Caki2 (cell line): ENCODE measurements at places on chromosomes 3 and 15.

GRCh38 chr3:41267975-41268640 is 68.8 kb downstream of the CTNNB1 start:
- peak; percentile 83 for DNase-seq

DNA sequence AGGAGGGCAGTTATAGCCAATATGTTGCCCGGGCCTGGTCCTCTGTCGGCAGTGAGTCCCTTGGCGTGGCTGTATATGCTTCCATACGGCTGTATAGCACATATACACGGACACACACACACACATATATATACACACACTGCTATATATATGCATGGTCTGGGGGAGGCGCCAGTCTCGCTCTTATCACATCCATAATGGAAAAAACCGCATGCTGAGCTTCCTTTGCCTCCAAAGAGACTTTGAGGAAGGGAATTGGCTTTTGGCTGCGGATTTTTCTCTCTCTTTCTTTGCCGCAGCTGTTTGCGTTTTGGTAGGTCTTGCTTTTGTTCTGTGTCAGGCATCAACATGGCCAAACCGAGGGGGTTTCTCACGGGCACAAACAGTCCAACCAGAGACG is 11.3 kb upstream of the TMEM115 start:
- DNase-seq, result no peak

DNA sequence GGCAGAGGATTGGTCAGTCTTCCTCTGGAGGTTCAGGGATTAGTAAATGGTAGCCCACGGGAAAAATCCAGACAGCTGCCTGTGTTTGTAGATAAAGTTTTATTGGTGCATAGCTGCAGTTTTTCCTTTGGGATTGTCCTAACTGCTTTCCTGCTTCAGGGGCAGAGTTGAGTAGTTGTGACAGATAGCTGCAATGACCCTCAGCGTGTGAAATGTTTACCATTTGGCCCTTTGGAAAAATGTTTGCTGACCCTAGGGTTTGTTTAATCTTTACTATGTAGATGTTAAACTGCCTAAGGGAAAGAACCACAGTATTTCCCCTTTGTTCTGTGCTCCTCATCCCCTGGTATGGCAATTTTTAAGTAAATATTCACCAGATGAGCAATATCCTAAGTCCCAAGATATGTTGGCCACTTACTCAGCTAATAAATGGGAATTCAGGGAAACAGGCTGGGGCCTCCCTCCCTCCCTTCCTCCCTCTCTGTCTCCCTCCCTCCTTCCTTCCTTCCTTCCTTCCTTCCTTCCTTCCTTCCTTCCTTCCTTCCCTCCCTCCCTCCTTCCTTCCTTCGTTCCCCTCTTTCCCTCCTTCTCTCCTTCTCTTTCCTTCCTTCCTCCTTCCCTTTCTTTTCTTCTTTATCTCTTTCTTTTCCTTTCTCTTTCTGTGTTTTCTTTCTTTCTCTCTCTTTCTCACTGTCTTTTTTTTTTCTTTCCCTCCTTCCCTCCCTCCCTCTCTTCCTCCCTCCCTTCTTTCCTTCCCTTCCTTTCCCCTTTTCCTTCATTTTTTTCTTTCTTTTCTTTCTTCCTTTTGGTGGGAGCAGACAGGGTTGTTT is 234.6 kb upstream of the BHLHE40 start:
- DNase-seq, result peak; percentile 84

- peak; percentile 84 for DNase-seq
Observed at GRCh38 chr3:12288182-12289129, at the start of gene PPARG. TSS of gene PPARG (plus strand) at chr3:12289070. CDS start at chr3:12379712, 90,642 bp downstream.

- DNase-seq, result no peak
Observed at GRCh38 chr3:76646921-76647562, 392.9 kb upstream of the ROBO2 start.

DNA sequence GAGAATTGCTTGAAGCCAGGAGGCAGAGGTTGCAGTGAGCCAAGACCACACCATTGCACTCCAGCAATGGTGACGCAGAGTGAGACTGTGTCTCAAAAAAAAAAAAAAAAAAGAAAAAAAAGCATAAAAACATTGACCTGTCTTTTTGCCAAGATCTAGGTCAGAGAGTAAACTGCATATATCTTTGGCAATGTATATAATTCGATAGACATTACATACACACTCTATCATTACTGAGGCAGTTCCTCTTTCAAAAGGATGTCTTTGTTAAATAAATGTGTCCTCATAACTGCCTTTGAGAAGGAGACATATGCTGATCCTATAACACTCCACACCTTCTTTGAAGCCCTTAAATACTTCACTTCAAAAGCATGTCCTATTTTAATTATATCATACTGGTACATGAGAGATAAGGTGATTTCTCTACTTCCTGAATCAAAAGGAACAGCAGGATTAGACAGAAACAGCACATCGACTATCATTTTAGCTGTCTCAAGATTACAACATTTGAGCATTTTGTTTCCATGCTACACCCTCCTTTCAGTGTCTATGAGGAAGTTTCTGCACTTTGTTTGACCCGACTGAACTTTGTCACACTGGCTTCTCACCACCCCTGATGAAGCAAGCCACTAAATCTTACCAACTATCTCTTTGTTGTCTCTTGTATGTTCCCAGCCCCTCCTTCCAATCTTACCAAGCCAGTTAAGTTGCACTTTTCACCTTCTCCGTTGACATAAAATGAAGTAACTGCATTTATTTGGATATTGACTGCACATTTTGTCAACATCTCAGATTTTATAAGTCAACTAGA is 335.8 kb downstream of the MECOM start:
- no peak for DNase-seq

DNA sequence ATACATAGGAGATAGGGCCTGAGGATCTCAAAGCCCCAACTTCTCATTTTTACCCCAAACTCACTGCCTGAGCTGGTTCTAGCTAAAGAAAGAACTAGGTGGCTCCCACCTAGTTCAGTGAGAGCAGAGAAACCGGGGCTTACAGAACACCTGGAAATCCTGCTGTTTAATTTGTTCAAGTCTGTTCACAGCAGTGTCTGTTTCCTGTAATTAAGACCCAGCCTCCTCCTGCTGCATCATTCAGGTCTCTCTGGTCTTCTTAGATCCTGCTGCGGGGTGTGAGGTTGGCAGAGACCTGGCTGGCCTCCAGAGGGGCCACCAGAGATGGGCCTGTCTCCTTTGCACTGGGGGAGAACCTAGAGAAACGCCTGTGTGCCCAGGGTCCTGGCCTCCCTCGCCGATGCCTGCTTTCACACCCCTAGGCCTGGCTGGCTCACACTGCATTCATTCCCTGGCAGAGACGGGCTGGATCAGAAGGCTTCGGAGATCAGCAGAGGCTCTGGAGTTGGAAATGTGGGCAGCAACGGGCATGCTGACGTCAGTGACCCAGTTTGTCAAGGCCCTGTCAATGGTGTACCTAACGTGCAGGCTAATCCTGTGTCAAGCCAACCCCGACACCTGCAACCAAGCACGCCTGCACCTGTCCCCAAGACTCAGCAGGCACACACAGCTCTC is 4.9 kb upstream of the CHRNA3 start:
- no peak for DNase-seq

DNA sequence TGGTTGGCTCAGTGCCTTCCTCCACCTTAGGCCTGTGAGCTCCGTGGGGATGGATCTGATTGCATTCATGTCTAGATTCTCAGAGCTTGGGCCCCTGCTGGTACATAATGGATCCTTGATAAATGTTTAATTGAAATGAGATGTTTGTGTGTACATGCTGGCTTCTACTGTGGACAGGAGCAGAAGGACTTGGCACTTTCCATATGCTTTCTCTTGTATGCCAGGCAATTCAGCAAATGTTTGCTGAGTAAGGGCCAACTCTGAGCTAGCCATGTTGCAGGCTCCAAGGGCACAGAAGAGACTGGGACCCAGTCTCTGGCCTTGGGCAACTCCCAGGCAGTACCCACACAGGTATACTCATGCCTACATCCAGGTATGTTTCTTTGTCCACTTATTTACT is 67.0 kb downstream of the RAB11A start:
- DNase-seq, result no peak

DNA sequence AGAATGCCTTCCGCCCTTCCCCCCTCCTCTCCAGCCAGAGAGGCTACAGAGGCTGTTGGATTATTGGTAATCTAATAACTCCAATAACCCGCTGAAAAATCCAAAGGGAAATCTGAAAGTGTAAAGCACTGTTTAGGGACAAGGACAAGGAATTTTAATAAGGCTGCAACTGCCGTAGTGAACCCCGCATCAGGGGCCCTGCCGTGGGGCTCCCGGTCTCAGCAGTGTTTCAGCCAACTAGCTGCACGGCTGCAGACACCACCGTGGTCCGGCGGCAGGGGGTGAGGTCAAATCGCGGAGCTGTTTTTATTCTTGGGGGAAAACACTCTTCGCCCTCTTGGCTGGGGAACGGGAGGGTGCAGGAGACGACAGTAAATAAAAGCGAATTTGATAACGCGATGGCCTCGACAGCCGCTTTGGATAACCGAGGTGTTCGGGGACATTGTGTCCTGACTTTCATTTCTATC is 6.1 kb downstream of the BCL6 start:
- DNase-seq, result no peak

GRCh38 chr3:69088063-69088462 is 3.3 kb downstream of the ARL6IP5 start:
- peak; percentile 43 for DNase-seq

DNA sequence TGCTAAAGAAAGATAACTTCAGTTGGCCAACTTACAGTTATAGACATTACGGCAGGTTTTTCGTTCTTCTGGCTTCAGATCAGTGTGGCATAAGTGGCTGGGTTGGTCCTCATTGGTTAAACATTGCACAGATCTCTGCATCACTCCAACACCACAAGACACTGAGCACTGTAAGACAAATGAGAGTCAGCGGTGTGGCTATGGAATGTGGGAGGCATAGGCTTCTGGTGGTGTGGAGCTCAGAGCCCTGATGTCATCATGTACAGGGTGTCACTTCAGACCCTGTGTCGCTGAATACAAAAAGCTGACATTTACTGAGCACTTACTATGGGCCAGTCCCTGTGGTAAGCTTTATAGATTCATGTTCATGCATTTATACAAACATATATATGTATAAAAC is 146.0 kb downstream of the ADAMTS9 start:
- DNase-seq, result no peak

GRCh38 chr3:127646501-127647046 is 17.6 kb downstream of the PODXL2 start:
- DNase-seq, result no peak

GRCh38 chr3:147428754-147429153 is 19.6 kb downstream of the ZIC1 start:
- no peak for DNase-seq

DNA sequence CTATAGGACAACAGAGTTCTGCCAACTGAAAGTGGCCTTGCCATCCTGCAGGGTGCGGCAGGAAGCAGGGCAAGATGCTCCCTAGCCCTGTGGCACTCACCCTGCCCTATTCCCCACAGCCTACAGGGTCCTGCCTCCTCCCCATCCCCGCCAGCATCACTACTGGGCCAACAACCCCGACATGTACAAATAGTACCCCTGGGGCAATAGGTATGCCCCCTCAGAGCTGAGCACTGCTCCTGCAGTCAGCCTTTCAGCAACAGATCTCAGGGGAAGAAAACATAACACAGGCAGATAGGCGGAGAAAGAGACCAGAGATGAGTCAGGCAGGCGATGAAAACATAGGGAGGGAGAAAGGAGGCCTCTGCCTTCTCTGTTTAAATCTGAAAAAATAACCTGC is 74.7 kb downstream of the XXYLT1 start:
- peak; percentile 58 for DNase-seq

DNA sequence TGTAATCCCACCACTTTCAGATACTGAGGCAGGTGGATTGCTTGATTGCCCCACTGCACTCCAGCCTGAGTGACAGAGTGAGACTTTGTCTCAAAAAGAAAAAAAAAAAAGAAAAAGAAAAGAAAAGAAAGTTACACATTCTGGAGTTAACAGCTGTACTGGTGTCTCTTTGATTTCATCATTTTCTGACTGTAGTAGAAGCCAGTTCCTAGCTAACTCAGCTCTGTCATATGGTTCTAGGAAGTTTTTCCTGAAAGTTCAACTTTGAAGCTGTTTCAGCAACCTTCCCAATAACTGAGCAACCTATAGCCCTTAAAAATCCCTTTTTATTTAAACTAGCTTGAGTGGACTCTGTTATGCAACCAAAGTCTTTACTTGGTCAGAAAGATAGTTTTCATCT is 104.6 kb upstream of the STRIT1 start:
- DNase-seq, result no peak

DNA sequence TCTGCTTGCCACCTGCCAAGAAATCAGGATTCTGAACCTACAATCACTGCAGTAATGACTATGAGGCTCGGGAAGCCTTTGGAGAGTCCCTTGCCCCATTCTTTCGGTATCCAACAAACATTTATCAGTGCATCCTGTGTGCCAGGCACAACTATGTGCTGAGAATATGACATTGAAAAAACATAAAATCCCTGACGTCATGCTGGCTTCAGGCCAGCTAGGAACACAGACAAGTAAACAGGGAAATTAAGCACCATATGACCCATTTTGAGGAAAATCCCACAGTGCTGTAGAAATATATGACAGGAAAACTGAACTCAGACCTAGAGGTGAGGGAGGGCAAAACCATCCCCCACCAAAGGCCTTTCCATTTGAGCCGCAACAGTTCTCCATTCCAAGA is 34.1 kb upstream of the DET1 start:
- no peak for DNase-seq

- DNase-seq, result no peak
Observed at GRCh38 chr3:158841387-158841786, 39.5 kb downstream of the MFSD1 start.

DNA sequence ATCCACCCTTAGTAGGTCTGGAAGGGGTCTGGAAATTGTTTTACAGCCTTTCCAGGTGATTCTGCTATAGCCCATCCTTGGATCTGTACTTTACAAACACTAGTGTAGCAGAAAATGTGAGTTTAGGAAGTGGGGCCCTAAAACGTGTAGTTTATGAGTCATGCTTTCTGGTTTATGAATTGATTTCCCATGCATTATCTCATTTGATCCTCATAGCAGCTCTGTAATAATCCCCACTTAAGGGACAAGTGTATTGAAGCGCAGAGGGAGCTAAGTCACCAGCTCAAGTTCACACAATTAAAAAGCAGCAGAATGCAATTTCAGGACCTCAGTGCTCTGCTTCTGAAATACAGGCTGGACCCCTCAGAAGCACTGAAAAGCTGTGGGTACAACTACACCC is 22.7 kb upstream of the STARD5 start:
- DNase-seq, result no peak

- peak; percentile 51 for DNase-seq
Observed at GRCh38 chr15:35019404-35020327, 31.6 kb upstream of the ZNF770 start.

DNA sequence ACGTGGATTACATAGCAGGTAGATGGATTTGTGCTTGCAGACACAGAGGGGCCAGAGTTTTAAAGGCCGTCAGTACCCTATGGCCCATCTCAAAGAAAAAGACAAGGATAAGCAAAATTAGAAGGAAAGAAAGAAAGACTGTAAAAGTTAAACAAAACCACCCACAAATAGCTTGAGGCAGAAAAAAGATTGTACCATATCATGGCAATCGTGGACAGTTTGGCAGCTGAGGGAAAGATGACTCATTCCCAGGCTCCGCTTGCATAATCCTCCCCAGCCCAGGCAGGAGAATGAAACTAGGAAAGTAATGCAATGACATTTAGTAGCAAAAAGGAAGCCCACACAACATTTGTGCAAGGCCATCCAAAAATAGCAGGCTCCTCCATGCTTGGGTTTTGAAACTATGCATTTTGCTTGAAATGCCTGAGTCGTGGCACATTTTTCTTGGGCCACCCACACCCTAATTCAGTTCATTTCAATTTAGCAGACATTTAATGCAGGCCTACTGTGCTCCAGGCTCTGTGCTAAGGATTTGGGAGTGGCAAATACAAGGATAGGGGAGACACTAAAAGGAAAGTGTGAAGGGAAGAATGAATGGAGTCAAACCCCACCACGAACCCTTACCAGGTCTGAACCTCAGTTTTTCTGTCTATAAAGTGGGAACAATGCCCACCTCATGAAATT is 40.9 kb upstream of the SMAD3 start:
- DNase-seq, result peak; percentile 74
